NCI-H446 treated with DMSO at 0.1 percent for 48 hours (cell line): ENCODE measurements at places on chromosomes 11 and 22.

DNA sequence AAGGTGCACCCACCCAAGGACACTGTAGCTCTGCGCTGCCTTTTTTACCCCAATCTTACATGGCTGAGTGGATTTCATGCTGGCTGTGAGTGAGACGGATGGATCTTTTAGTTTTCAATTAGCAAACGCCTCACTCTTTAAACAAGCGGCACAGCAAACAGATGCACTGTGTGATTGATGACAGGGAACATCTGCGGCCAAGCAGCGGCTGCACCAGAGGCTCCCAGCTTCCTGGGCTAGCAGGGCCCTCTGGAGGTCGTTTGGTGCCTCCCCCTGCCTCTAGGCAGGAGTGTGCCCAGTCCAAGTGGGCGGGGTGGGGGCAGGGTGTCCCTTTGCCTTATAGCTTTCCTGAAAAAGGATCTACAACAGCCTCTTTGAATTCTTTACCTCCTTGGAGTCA lies 2.1 kb upstream of the DRD2 start:
- DNase-seq = peak; percentile 41

DNA sequence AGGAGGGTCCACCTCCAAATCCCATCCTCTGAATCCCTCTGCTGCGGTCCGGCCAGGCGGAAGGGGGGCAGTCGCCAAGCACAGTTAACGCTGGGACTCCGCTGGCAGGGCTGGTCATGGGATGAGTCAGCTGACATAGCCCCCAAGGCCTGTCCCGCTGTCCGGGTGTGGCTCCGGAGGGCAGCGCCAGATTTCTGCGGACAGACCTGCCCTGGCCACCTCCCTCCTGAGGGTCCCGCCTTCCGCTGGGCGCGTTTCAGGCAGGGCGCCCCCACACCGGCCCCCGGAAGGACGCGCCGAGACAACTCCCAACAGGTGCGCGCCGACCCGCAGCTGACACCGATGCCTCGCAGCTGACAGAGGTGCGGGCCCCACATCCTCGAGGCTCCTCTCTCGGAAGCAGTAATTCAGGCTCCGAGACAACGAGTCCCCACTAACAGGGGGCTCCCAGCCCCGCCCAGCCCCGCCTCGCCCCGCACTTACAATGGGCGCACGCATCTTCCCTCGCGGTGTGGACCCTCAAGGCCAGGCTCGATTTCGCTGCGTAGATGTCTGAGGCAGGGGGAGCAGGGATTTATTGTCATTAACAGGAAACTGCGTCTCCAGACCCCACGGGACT lies 607 bp downstream of the PLAAT3 start:
- DNase-seq = no peak

- DNase-seq = no peak
These were observed 183.8 kb upstream of the NTM start for GRCh38 chr11:131186629-131187101.

DNA sequence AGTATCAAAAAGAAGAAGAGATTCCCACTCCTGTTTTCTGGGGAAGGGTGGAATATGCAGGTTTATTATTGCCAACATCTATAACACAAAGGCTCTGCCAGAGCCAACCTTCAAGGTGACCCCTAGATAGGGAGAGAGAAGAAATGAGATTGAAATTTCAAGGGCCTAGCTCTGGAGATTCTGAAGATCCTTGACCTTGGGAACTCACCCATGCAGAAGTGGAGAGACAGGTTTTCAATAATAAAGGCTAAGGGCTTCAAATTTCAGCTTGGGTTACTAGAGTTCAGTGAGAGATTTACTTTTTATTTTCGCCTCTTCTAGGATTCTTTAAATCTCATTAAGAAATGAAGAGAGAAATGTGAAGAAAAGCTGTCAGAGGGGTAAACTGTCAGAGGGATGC lies 98.4 kb downstream of the CD44 start:
- DNase-seq = no peak

GRCh38 chr11:78825591-78826020 lies 250.9 kb upstream of the NARS2 start:
- no peak for DNase-seq

GRCh38 chr11:1892116-1892515 lies 421 bp upstream of the PRR33 start:
- no peak for DNase-seq

- DNase-seq = no peak
These were observed 20.5 kb upstream of the EXPH5 start for GRCh38 chr11:108614086-108614485.

DNA sequence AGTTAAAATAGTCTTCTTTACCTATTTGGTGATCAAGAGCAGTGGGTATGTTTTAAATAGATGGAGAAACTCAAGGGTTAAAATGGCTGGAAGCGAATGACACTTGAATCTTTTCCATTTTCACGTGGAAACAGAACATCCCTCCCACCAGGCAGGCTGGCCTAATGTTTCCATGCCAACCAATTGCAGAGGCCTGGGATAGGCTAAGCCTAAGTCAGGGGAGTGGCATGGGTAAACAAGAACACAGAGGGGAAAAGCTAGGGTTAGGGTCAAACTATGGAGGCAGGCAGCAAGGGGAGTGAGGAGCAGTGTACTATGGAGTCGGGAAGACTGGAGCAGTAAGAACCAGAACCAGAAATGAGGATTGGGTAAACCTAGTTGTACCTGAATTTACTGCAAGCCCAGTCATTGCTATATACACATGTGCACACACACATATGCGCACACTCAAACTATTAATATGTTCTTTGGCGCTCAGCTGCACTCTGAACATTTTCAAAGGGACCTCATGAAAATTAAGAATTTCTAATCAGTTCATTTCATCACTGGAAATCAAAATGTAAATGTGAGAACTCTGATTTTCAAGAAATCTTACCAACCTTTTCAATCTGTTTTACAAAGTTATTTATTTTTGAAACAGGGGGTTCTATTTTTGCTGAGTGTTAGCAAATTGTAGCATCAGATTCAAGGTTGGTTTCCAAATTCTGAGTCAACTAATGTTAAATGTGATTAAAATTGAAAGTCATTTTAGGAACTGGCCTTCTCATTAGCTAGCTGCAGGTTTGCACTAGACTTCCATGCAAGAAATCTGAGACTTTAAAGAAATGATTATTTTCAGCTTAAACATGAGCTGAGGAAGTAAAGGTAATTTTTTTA lies 327.0 kb upstream of the CCDC90B start:
- peak; percentile 41 for DNase-seq

GRCh38 chr11:41286751-41287150 lies 172.7 kb downstream of the LRRC4C start:
- no peak for DNase-seq

- DNase-seq = no peak
These were observed 29.1 kb upstream of the AQP11 start for GRCh38 chr11:77560605-77561004.

- no peak for DNase-seq
These were observed 12.3 kb downstream of the CBX6 start for GRCh38 chr22:38859581-38860282.
